ENCODE measurements at places on chromosomes 5 and 9.

DNA sequence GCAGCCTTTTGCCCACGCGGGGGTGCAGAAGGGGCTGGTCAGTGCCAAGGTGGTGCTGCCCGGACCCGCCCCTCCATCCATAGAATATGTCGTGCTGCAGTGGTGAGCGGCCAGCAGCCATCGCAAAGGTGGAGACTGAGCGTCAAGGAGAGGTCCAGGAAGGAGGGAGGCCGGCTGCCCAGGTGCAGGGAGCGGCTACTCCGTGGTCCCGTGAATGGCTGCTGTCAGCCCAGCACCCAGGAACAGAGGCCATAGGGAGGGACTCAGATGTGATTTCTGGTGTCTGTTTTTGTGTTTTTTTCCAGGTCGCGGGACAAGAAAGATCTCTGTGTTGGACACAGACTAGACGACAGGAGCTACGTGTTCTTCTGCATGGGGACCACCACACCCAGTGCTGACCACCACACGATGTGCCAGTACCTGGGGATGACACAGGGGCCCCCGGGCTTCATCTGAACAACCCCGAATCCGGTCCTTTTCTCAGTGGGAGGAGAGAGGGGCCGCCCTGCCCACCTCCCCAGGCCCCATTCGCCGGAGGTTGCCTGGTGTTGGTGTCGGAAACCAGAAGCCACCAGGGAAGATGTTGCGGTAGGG lies 29.0 kb downstream of the PAEP start:
- no peak for DNase-seq

DNA sequence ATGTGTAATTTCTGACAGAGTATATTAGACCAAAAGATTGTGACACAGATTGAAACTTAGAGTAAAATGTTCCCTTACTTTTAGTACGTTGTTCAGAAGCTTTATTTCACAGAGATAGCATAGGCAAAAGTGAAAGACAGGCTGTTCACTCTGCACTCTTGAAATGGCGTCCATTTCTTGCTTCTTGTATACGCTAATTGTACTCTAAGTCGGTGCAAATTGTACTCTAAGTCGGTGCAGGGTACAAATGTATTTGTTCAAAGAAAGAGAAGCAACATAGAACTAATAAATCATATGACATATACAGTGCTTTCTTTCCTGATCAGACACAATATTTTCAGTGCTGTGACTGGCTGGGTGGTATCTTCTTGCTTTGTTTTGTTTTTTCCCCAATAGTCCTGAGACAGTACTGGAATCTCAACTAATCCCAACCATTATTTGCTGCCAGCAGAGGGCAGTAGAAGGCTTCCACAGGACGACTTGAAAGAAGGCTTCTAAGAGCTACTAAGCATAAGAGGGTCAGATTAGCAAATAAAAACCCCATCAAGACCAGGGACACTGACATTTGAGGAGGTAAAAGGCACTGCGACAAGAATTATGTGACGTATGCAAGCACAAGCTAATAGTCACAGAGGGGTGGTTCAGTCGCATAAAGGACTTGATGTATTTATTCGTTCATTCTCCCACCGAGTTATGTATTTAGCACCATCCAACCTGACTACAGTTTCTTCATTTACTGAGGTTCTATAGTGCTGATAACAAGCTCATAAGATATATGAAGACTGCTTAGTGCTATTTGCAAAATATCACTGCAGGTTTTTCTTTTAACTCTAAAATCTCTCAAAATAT lies 831.8 kb downstream of the TAF11L14 start:
- no peak for DNase-seq

DNA sequence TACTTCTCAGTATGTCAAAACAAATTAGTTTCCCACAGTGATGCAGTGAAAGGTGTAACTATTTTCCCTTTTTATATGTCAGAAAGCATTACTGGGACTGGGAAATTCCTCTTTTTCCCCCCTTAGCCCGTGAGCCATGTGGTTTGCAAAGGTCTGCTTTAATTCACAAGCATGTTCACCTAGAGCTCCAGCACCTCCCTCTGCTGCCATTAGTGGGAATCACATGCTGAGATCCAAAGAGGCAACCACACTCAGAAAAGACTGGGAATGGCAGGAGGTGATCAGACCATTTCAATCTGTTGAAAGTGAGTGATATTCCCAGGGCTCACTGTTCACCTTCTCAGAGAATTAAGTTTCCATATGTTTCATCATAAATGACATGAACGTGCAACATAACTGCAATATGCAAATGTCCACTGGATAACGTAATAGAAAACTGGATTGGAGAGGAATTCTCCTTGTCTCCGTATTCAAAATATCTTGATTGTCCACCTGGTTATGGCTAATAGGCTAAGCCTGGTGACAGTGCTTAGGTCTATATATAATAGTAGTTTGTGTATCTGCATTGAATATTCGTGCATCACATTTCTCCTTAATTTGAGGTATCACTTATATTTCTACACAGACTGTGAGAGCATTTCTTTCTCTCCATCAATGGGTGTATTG lies 703.5 kb upstream of the WWC1 start:
- no peak for DNase-seq

- DNase-seq, result no peak
Measured at GRCh38 chr5:119037496-119038215, 33.2 kb upstream of the DMXL1 start.

- no peak for DNase-seq
Measured at GRCh38 chr5:62342476-62342837, 36.5 kb downstream of the KIF2A start.

GRCh38 chr9:105683688-105684275 lies 10.6 kb upstream of the TMEM38B start:
- no peak for DNase-seq

DNA sequence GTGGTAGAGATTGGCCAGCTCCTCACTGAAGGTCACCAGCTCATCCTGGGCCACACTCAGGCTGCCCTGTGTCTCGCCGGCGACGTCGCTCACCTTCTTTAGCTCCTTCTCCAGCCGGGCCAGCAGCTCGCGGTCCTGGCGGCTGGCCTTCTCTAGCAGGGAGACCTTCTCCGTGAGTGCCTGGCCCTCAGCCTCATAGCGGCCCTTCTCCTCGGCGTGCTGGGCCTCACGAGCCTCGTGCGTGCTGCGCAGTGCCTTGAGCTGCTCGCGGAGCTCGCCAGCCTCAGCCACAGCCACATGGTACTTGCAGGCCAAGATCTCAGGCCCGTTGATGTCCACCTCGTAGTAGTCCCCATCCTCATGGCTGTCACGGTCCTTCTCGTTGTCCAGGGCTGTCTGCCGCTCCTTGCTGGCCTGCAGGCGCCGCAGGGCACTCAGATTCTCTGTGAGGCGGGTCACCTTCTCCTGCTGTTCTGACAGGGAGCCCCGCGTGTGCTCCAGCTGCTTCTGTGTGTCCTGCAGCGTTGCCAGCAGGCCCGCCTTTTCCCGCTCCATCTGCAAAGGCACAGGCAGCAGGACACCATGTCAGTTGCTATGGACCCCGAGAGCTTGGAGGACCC lies 45.5 kb downstream of the BICD2 start:
- no peak for DNase-seq

DNA sequence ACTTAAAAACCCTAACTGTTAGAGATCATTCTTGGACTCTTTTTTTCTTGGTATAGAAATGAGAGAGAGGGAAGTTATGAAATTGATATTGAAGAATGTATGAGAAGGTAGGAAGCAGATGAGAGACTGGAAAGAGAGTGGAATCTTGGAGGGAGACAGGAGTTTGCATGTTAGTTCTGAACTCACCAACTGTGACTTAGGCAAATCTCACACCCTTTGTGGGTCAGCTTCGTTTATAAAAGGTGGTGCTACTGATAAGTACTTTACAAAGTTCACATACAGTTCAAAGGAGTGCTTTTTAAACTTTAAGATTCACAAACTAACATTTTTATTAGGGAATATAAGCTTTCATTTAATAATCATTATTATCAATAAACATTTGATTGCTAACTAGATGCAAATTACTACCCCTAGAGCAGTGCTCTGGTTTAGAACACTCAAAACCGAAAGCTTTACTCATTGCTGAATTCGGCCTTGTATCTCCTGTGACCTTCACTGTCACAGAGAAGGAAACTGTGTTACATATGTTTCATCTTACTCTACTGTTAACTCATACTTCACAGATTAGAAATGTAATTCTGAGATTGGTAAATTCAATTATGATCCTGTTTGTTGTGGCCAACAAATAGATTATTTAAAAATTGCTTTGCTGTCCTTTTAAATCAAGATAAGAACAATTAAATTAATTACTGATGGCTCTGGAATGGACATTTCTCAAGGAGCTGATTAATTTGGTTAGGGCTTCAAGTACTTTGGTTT lies 143.2 kb downstream of the RMI1 start:
- DNase-seq, result no peak

- no peak for DNase-seq
Measured at GRCh38 chr5:91535499-91535898, 152.4 kb upstream of the ARRDC3 start.

DNA sequence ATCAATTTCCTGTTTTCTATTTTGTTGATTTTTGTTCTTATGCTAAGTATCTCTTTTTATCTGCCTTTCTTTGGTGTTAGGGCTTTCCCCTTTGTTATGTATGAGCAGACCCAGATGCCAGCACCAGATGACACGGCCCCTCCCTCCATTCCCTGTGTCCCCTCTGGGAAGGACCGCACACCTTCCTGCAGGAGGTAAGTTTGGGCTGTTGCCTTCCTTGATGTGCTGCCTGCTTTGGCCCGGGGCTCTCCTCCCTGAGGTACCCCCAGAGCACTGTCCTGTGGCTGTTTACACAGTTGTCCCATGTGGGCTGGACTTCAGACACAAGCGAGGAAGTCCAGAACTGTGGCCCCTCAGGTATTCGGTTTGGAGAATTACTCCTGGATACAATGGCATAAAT lies 343.8 kb upstream of the IRX1 start:
- DNase-seq, result no peak

DNA sequence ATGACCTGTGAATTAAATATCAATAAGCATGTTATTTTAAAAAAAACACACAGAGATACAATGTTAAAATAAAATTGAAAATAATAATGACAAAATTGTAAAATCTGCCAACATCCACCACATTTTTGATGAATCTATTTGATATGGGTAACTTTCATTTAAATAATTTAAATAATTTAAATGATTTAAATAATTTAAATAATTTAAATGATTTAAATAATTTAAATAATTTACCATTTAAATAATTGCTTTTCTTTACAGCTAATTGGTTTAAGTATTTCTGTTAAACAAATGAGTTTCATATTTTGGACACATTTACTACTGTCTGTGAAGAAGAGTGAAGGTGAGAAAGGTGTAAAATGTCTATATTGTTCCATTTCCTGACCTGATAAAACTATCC lies 22.1 kb upstream of the GABRA6 start:
- no peak for DNase-seq

GRCh38 chr5:158155067-158155466 lies 296.1 kb upstream of the CLINT1 start:
- no peak for DNase-seq

GRCh38 chr5:113397046-113397445 lies 37.7 kb downstream of the TSSK1B start:
- no peak for DNase-seq

DNA sequence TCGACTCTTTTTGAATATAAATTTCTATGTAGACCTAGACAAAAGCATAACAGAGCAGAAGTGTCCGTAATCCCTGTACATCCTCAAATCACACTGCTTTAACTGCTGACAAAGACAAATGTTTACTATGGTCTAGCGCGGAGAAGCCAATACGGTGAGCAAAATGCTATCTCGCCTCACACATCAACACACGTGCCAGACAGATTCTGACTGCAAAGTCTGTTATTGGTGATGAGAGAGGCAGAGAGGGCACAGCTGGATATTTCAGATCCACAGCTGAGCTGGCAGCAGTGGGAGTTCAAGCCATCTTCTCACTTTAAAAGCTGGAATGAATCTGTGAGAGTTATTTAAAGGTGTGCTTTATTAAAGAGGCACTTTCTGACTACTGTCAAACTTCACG lies 124.3 kb downstream of the ARL15 start:
- DNase-seq, result no peak

GRCh38 chr9:131555841-131556673 lies 10.7 kb downstream of the PRRT1B start:
- no peak for DNase-seq

- DNase-seq, result no peak
Measured at GRCh38 chr9:137970686-137971476, 93.3 kb downstream of the CACNA1B start.

- no peak for DNase-seq
Measured at GRCh38 chr9:137115394-137116026, 977 bp upstream of the DPP7 start.

DNA sequence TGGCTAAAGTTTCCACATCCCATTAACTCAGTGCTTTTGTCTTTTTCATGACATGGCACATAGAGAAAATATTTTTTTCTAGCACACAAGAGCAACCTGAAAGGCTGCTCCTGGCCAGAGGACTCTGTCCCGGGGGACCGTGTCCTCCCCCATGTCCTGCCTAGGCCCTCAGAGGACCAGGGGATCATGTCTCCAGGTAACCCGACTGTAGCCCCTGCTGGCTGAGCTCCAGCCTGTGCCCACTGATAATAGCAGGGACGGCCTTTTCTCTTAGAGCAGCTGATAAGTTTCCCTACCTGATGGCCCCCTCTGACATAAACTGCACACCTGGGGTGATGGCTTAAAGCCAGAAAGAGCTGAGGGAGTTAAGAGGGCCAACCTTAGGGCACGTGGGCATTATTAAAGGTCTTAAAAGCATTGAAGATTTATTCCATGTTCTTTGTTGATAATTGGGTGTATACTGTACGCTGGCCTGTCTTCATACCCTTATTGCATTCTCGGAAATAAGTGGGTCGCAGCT lies 5.9 kb downstream of the HDHD3 start:
- no peak for DNase-seq

DNA sequence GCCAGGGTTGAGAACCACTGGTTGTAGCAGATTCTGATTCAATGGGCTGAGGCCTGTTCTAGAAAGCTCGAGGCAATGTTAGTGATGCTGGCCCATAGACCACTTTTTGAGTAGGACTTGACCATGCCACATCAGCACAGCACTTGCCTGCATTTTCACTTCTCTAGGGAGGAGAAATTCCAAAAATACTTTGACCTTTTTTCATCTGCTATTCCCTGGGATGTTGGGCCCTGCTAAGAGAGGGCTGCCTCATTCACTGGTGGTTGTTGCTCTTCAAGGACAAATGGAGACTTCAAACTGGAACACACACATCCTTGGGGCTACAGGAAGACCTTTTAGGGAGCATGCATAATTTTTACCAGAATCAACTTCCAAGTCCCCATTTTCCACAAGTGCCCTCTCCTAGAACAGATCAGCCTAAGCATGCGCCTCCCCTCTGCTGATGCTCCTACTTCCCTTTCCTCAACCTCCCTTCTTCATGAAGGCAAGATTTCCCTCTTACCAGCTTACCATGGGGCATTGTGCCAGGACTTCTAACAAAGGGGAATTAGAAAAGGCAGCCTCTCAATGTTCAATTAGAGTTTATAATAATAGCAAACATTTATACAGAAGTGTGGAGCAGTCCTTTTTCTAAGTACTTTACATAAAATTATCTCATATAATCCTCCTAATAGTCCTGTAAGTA lies 12.7 kb upstream of the TGFBI start:
- DNase-seq, result no peak

DNA sequence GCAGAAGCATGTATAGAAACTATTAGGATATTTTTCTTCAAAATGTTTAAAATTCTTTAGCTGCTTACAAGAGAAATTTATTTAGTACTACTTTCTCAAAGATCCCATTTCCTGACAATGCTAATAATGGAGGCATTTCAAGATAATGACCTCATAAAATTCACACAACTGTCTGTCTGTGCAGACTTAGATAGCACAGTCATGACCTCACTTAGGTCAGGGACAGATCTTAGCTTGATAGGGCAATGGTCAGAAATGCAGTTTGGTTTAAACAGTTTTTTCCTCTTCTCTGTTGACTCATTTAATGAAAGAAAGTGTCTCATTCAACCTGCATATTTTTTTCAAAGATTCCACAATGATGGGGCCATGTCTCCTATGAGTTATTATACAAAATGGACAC lies 128.4 kb downstream of the GRIA1 start:
- no peak for DNase-seq
